ENCODE measurements at places on chromosomes 3 and 15.

GRCh38 chr3:89057398-89057797 is 50.0 kb upstream of the EPHA3 start:
- DNase-seq, result no peak

DNA sequence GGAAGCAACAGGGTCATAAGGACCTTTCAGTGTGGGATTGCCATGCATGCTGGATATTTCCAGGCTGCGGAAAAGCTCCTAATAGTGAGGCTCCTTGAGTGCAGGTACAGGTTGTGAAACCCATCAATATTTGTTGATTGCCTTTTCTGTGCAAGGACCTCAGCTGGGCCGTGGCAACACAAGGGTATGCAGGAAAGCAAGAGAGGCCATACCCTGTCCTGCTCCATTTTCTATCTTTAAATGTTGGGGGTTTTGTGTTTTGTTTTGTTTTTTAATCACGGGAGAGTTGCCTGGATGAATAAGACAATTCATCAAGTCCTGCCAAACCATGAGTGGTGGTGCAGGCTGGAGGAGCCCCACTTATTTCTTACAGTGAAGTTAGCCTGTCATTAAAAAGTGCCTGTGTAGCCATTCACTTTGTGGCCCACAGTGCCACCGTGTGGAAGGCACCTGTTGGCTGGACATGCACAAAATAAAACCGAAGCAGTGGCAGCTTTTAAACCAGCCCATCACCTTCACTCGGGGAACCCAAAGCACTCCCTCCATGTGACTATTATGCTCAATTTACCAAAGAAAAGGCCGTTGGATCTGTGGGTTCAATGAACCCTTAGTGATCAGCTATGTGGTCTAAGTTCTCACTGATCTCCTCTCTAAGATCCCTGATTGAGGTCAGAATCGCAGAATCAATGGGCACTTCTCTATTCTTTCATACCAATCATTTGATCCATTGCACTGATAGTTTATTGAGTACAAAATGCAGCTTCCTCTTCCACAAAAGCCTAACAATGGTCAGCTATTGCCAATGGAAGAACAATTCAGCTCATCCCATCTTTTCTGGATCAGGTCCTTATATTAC is 42.2 kb downstream of the CLDN18 start:
- peak; percentile 52 for DNase-seq

DNA sequence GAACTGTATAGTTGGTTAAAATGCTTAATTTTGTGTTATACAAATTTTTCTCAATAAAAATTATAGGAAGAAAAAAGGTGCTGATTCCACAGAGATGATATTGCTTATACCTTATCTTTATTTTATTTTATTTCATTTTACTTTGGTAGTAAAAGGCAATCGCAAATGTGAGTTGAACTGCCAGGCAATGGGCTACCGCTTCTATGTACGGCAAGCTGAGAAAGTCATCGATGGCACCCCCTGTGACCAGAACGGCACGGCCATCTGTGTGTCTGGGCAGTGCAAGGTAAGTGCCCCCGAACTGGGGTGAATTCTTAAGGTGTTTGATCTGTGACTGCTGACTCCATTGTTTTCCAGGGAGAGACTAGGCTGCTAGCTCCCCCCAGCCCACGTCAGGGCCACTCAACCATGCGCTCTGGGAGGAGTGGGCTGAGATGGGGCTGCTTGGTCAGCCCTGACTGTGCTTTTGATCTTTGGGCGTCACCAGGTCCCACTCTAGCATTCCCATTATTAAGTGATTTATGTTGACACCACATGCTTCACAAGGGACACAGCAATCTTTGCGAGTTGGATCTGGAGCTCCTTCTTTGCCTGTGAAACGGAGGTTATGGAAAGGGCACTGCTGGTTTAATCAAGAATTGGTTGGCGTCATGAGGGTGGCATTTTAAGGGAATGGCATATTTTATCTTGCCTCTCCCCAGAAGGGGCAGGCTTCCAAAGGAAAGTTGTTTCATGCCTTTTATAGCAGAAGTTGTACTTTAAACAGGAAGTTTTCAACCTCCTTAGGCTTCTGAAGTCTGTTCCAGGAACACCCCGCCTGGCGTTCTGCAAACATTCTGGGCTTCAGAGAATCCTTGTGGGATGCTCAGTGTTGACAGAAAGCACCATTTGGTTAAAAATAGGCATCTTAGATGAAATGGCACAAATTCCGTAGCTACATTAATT is 296.5 kb downstream of the THSD4 start:
- DNase-seq, result peak; percentile 42

DNA sequence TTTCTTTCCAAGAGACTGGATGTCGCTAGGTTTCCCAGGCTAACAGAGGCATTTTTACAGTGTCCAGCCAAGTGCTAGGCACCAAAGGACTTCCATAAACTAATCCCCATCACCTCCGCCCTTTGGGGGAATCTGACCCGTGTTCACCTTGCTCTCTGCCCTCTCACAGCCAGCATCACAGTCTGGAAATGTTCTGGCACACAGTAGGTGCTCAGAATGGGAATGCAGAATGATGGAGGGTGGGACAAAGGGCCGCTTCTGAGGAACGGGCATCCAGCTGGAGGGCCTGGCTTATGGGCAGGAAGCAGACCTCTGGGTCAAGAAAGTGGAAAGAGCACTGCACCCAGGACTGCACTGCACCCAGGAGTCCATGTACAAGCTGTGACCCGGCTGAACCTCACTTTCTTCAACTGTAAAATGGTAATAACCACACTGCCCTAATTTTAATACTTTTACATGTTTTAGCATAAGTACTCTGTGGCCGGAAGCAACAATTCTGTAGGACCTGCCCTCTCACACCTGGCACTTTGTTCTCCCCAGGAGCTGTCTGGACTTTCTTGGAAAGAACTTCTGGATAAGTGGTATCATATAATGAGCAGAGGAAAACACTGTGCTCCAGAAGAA is 901 bp upstream of the NMB start:
- DNase-seq, result no peak

DNA sequence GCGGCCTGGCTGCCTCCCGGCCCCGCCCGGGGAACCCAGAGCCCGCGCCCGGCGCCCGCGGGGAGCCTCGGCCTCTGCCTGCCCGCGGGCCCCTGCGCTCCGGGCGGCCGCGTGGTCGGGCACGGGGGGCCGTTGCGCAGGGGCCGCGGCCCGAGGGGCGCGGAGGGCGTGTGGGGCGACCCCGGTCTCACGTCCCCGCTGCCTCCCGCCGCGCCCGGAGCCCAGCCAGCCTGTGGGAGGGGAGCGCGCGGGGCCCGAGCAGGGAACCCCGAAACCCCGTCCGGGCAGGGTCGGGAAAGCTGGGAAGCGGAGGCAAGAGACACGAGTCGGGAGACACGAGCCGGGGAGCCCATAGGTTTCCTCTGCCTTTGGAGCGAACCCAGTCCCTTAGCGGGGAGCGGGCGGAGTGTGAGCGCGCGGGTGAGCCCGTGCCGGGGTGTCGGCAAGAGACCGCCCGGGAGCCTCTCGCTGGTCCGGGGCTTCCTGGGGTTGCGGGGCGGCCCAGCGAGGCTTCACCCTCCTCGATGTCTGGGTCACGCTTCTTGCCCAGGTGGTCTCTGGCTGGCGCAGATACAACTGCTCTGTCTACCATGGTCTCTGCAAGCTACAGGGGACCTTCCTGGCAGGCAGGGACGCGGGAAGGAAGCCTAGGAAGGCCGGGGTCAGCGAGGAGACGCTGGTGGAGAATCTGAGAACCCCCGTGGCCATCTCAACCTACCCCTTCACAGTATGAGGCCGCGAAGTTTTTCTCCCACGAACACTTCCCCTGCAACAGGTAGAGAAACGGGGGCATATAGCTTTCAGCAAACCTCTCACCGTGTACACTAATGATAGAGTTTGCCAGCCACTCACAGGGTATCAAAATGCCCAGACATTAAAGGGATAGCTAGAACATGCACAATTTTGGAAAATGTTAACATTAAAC is 586 bp downstream of the LRRK1 start:
- no peak for DNase-seq

DNA sequence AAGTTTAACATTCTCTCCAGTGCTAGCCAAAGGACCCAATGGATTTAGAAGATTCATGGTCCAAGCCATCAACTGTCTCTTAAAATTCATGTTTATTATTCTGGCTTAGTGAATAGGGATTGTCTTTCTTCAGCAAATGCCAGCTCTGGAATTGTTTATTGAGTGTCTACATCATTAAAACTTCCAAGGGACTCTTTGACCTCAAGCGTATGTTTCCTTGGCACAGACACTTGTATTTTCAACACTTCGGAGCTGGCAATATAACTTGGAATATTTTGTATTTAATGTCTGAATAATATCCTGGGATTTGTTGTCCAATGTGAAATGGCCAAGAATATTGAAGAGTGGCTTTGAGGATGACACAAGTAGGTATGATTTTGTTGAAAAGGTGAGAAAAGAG is 204.2 kb downstream of the EPHA3 start:
- no peak for DNase-seq

GRCh38 chr3:162569314-162569713 is 1072.7 kb downstream of the OTOL1 start:
- DNase-seq, result no peak

DNA sequence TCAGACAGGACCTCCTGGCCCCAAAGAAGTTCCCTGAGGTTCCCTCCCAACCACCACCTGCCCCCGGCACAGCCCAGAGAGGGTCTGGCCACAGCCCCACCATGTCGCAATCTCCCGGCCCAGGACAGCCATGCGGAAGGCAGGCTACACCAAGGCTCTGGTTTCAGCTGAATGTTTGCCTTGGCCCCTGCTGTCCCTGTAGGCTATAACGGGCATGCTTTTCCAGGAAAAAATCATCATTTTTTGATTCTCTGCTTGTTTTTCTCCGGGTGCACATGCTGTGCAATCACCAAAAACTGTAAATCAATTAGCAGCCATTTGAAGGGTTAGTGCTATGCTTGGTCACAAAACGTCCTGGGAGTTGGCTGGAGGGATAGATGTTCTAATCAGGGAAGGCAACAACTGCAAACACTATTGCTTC is 142.7 kb upstream of the IGF1R start:
- no peak for DNase-seq

DNA sequence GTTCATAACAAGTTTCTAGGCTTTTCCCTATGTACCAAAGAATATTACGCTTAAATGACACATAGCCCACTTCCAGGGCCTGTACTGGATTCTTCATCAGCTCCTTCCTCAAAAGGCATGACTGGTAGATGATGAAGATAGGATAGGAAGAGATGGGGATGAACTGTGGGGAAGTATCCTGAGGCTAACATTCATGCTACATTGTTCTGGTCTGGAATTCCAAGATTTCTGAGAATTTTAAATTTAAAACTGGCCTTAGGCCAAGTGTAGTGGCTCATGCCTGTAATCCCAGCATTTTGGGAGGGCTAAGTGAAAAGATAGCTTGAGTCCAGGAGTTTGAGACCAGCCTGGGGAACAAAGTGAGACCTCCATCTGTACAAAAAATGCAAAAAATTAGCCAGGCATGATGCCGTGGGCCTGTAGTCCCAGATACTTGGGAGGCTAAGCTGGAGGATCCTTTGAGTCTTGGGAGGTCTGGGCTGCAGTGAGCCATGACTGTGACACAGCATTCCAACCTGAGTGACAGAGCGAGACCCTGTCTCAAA is 160.1 kb upstream of the PLAAT1 start:
- no peak for DNase-seq

DNA sequence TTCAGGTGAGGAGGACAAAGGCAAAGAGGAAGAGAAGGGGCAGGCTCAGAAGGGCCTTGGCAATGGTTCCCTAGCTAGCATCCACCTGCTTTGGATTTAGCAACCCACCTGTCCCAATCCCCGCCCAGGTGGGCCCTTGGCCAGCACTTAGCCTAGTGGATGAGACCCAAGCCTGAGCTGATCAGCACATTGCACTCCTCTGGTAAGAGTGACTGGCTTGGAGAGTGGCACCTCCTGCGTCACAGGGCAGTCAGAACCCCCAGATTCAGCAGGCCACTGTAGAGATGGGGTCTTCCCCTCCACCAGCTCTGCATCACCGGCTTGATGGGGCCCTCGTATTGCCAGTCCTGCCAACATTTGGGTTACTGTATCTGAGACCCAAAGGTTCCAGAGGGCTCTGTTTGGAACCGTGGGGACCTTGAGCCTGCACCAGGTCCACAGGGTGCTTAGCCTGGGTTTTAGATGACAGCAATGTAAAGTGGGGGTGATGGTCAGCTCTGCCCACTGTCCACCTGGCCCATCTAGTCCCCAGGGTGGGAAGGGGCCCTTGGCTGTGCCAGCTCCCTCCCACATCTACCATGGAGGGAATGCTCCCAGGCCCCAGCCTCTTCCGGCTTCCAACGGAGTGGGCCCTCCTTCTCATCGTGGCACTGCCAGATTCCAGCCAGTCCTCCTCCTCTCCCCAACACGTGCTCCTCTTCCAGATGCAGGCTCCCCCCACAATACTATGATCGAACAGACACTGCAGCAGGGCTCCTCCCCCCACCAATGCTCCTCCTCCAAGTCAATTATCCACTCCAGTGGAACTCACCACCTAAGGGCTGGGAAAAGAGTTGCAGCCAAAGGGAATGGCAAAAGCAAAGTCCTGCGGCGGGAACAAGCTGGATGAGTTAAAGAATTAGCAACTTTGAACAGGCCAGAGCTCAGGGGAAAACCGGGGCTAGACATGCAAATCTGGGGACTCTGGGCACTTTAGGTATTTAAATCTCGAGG is 45.7 kb downstream of the LHFPL4 start:
- no peak for DNase-seq

DNA sequence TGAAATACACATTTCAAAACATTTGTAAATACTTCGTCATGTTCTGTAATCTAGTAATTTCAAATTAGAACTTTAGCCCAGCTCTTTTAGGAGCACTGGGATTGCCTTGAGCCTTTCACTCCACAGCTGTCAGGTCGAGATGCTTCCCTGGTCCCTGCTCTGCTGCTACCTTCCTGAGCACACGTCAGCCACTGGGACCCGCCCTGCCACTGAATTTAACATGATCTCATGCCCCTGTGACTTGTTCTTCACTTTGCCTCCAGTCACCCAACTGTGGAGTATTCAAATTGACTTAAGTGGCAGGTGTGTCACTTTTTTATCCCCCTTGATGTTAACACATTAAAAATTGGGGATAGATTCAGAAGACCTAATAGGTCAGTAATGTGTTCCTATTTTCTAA is 3.3 kb downstream of the ARRDC4 start:
- no peak for DNase-seq
